ENCODE measurements at places on chromosomes 3 and 15. TPM values are rescaled to one million over a fixed set of nuclear protein-coding genes. Genes with fewer than 3 reads are reported as not detected.

GNAT1 gene
- not detected for total RNA-seq

TMEM45A gene
- 2.9 TPM for total RNA-seq

CLDN1 gene
- total RNA-seq, result 33.5 TPM

SPINT1 gene
- total RNA-seq, result 1.1 TPM

FAM81A gene
- 14.6 TPM for total RNA-seq

DET1 gene
- total RNA-seq, result 5.8 TPM

VPS18 gene
- total RNA-seq, result 22.9 TPM

IQCF5 gene
- total RNA-seq, result not detected

SQOR gene
- 66.5 TPM for total RNA-seq

RLBP1 gene
- total RNA-seq, result not detected

NUP210 gene
- total RNA-seq, result 32.3 TPM

CYP1A1 gene
- total RNA-seq, result 2.0 TPM

CSTA gene
- 0.95 TPM for total RNA-seq

CCR3 gene
- total RNA-seq, result not detected

SPESP1 gene
- not detected for total RNA-seq

CHST2 gene
- total RNA-seq, result 0.44 TPM

GJD2 gene
- not detected for total RNA-seq

A4GNT gene
- total RNA-seq, result not detected

LEKR1 gene
- total RNA-seq, result 0.51 TPM

MUC4 gene
- total RNA-seq, result not detected

CPNE9 gene
- total RNA-seq, result not detected

GRAMD2A gene
- total RNA-seq, result not detected

SAMMSON gene
- not detected for total RNA-seq
